ENCODE measurements at places on chromosomes 1 and 21. TPM values are rescaled to one million over a fixed set of nuclear protein-coding genes. Genes with fewer than 3 reads are reported as not detected.

GRCh38 chr1:215623162-215623561, 56.1 kb downstream of the KCTD3 start:
- no peak for DNase-seq

Gene NHLH1
- total RNA-seq: 0.13 TPM

Gene GPA33
- not detected for total RNA-seq

DNA sequence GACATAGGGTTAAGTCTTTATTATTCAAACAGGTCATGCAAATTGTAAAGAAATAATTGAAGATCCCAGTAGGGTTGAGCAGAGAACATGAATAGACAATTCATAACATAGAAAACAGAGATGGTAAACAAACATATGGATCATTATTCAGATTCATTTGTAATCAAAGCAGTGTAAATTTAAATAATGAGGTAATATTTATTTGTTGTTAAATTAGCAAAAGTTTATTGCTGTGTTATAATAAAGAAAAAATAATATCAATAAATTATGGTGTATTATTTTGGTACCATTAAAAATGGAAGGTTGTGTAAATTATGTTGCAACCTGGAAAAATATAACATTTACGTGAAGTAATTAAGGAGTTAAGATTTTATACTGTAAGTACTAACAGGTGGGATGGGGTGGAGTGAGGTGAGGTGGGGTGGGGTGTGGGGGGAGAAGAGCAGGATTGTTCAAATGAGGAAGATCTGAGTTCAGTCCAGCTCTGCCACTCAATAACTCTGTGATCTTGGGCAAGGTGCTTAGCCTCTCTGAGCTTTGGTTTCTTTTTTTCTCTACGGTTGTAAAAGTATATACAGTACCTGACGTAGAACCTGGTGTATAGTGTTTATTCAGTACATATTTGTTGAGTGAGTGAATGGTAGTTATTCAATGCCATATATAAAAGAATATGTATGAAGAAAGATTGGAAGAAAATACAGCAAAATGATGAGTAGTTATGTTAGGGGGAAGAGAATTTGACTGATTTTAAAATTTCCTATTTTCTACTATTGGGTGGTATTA, 140.3 kb upstream of the KIF26B start:
- DNase-seq: no peak
